ENCODE measurements at places on chromosomes 16 and 17. TPM values are rescaled to one million over a fixed set of nuclear protein-coding genes. Genes with fewer than 3 reads are reported as not detected.

FBXL20 gene
- total RNA-seq: 11.7 TPM

ABCC11 gene
- total RNA-seq: not detected

TLCD2 gene
- total RNA-seq: 8.4 TPM

CES3 gene
- 0.24 TPM for total RNA-seq

USP31 gene
- total RNA-seq: 6.4 TPM

HSD17B2 gene
- total RNA-seq: 8.3 TPM

PDE6G gene
- 1.4 TPM for total RNA-seq

TBC1D3C gene
- not detected for total RNA-seq

TEX19 gene
- not detected for total RNA-seq

DNAAF8 gene
- 0.08 TPM for total RNA-seq

C1QTNF8 gene
- not detected for total RNA-seq

CENPN gene
- total RNA-seq: 27.4 TPM

CDRT4 gene
- 1.3 TPM for total RNA-seq

ABCA9 gene
- 0.13 TPM for total RNA-seq

ZNF423 gene
- 1.0 TPM for total RNA-seq

ZNF750 gene
- not detected for total RNA-seq

OTOP2 gene
- not detected for total RNA-seq

TXNL4B gene
- 6.3 TPM for total RNA-seq

KCNH4 gene
- total RNA-seq: not detected

AOC2 gene
- 0.72 TPM for total RNA-seq

EIF3C gene
- 171 TPM for total RNA-seq

MYCBPAP gene
- total RNA-seq: 0.78 TPM

GAS2L2 gene
- not detected for total RNA-seq

SLC6A2 gene
- not detected for total RNA-seq

OGFOD3 gene
- 34.5 TPM for total RNA-seq

SLC13A2 gene
- not detected for total RNA-seq

FOXJ1 gene
- not detected for total RNA-seq
